ENCODE measurements at places on chromosomes 6 and 20.

GRCh38 chr6:29953001-29953441 lies 10.7 kb downstream of the HLA-A start:
- DNase-seq, result peak; percentile 60

DNA sequence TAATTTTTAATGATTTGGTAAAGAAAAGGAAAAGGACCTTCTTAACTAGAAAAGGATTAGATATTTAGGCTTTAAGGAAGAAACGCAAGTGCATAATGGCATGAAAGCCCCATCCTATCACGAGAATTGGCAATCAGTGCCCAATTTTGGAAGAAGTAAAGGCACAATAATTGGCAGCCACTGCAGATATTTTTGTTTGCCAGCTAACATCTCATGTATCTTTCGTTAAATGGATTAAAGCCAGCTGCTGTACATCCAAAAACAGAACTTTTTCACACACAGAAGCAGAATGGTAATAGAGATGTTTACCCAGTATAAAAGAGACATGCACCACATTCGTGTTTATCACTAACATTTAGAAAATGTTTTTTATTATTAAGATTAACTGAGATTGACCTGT lies 180.3 kb downstream of the C6orf118 start:
- DNase-seq, result no peak

- no peak for DNase-seq
Measured at GRCh38 chr6:162638931-162639574, 88.5 kb downstream of the PRKN start.

DNA sequence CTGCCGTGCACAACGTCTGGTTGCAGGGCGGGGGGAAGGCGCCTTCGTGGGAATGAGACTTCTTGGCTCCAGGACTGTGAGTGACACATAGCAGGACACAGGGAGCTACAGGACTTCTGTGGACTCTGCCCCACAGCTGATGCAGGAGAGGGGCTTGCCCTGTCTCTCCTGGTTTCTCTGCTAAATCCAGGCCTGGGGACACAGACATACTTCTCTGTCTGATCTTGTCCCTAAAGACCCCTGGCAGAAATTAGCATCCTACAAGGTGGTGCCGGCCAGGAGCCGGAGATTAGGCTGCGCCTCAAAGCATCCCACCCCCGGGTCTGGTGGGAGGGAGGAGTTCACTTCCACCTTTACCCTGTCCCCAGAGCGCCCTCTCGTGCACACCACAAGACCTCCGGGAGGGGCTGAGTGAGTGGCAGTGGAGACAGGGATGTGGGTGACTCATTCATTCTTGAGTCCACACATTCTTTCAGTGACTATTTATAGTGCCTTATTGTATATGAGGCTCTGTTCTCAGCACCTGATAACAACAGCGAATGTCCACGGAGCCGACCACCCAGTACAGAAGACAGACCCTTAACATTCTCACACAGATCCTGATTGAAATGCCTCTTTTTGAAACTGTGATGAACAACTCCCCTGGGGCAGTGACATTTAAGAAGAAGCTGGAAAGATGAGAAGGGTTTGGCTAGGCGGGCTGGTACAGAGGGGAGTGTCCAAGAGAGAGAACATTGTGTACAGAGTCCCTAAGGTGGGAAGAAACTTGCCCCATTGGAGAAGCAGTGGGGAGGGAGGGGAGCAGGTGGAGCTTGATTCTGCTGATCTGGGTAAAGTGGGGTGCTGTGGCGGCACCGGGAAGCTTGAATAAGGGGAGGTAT lies 39.0 kb downstream of the GMPR start:
- peak; percentile 91 for DNase-seq

DNA sequence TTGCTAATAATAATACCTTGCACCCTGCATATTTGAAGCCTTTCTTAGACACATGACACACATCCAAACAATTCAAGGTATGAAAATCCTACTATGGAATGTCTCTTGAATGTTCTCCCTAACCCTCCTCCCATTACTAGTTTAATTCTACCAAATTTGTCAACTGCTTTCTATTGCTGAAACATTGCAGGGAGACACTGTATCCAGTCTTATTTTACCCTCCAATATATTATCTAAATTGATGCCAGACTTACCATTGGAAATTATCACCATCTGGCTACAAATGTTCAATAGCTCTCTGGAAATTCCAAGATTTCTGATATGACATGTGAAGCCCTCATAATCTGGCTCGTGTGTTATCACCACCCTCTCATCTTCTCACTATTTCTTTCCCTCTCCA lies 1027.3 kb upstream of the CITED2 start:
- peak; percentile 83 for DNase-seq
